ENCODE measurements at places on chromosomes 6 and 20.
A peak's percentile ranks its signal among the peaks of the same experiment; 100 is the strongest.

- DNase-seq: no peak
Measured at GRCh38 chr6:165034271-165034741, 275.1 kb downstream of the C6orf118 start.

GRCh38 chr6:52416629-52417151, 3.5 kb upstream of the EFHC1 start:
- DNase-seq: no peak

DNA sequence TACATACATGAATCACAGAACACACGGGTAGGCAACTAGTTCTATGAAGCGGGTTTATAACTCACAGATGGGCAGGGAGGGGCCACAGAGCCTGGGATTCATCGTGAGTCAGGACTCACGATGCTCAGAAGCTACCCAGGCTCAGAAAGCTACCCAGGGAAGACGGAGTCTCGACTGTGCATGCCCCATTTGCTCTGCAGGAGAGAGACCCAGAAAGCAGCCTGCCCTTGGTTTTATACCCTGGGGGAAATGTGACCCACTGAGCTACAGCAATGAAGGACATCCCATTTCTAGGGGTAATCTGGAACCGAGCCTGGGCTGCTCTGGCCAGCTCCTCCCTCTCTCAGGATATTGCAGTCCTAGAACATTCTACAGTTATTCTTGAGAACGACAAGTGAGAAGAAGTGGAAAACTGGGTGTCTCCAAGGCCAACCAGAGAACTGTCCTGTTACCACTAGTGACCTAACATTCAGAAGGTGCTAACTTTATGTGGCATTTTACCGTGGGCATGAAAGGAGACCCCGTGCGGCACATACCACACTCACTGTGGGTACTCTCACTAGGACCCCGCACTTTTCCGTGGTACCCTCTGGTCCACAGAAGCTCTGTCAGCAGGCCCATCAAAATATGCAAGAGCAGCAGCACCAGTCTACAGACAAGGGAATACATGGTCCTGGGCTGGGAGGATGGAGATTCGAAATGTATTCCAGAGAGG, 201.9 kb upstream of the PMEPA1 start:
- no peak for DNase-seq

DNA sequence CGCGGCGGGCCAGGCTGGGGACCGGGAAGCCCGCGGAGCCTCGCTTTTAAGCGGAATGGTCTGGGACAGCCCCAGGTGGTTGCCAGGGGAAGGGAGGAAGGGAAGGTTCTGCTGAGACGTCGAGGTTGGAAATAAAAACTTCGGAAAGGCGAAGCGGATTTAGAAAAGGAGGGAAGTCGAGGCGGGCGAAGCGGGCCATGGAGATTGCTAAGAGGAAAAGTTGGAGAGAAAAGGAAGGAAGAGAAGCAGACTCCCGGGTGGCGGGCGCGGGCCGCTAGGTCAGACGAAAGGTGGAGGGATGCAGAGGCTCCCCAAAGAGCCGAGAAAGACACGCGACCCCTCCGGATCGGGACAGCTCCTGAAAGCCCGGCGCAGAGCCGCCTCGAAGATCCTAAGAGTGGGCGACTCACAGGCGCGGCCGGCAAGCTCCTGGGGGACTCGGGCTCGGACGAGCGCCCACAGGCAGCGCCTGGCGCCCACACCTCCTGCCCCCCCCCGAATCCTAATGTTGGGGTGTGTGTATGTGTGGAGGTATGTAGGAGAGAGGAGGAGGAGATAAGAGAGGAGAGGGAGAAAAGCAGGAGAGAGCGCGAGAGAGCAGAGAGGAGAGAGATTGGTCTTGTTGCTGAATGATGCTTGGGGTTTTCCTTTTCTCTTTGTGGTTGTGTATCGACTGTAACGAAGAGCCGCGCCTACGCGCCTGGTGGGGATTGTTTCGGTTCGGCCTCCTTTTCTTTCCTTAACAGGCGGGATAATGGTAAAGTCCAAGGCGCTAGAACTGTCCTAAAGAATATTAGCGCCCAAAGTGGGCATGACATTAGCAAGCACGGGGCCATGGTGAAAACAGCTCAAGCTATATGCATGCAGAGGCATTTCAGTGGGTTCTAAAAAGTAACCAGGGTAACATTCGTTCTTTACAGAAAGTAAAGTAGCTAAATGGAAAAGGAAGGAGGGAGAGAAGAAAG, 1.5 kb downstream of the TFAP2B start:
- DNase-seq: no peak

DNA sequence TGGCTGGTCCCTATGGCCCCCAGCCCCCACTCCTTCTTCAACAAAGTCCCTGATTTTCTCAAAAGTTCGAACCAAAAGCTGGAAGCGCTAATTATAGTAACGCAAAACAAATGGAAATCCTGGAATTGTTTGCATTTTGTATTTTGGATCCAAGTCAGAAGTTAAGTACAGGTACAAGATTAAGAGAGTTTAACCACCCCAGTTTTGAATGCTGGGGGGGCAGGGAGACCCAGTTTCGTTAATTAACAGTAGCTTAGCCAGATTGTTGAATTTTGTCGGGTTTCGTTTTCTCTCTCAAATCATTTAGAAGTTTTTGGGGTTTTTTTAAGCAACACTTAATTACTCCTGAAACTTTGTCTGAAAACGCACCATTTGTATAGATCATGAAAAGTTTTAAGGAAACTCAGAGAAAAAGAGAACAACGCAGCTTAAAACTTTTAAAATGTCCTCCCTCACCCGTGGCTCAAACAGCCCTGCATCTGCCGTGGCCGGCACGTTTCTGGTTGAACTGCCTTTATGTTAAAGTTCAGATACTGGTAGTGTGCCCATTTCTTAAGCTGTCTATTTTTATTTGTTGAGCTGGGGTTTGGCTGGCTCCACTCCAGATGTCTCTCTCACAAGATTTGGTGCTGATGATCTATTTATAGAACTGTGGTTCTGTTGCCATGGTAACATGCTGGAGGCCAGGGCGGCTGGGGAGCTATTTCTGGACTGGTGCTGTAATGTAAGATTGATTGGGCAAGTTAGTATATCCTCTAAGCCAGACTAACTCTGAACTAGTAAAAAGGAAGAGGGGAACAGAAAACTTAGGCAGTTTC, 55.0 kb downstream of the GNAS start:
- DNase-seq: peak; percentile 29

- no peak for DNase-seq
Measured at GRCh38 chr6:76876922-76877553, 586.3 kb downstream of the HTR1B start.

DNA sequence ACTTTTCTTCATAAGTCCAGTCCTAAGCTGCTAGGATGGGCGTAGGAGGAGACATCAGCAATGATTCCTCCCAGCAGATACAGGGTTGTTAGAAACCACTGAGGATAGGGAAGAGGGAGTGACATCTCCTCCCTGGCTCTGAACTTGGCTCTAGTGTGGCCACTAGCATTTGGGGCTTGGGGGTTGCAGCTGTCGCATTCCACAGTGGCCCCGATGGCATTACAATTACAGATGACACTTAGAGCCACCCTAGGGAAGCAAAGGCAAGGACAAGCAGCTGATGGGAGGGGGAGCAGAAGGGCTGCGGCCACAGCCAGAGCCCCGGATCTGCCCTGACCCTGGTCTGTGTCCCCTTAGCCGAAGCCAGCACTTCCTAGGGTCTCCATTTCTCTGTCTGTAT, 9.5 kb upstream of the CDKN1A start:
- DNase-seq: no peak

GRCh38 chr20:41309817-41310216, 7.7 kb downstream of the ZHX3 start:
- no peak for DNase-seq

DNA sequence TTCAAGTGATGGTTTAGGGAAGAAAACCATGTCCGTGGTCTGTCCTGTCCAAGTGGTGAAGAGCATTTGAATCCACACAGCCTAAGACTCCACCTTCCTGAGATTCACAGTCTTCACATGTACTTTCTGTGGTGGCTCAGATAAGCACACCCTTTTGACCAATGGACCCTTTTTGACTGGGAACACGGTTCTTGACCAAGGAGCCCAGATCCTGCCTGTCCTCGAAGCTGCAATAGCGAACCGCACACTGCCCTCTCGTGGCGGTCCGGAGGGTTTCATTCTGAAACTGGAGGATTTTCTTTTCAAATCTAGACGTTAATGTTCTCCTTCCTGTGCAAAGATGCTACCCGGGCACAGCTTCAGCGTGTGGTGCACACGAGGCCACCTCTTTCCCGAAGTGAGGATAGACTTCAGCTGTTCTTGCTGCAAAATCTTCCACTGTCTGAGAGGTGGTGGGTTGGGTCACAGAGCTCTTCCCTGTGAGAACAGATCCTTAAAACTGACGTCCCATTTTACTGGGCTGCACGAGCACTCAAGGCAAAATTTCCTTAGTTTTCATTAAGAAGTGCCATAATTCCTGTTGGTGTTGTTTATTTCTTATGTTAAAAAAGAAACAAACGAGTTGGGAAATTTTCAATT, 90.5 kb downstream of the SYNJ2 start:
- DNase-seq: peak; percentile 43

- DNase-seq: no peak
Measured at GRCh38 chr6:158222066-158222465, 53.9 kb downstream of the GTF2H5 start.

- DNase-seq: no peak
Measured at GRCh38 chr6:24778121-24778520, 3.4 kb downstream of the GMNN start.

GRCh38 chr6:5085648-5086293, 630 bp downstream of the PPP1R3G start:
- no peak for DNase-seq

- DNase-seq: peak; percentile 79
Measured at GRCh38 chr6:27374824-27375612, 13.5 kb upstream of the ZNF391 start.

- DNase-seq: no peak
Measured at GRCh38 chr6:153959276-153959675, 79.8 kb upstream of the OPRM1 start.

DNA sequence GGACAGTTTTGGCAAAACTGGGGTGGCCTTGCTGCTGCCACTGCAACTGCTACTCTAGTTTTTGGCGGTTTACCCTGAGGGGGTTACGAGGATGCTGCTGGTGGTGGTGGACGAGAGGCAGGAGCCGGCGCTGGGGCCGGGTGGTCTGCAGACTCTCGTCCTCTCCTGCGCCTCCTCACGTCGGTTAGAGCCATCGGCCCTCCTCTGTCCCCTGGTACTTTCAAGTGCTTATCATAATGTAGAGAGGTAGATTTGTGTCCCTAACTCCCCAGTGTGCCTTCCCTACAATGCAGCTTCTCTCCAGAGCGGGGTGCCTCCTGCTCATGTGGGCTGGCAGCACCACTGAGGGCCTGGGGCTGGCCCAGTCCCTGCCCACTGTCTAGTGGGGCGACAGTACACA, 25.9 kb downstream of the PNLDC1 start:
- DNase-seq: no peak

DNA sequence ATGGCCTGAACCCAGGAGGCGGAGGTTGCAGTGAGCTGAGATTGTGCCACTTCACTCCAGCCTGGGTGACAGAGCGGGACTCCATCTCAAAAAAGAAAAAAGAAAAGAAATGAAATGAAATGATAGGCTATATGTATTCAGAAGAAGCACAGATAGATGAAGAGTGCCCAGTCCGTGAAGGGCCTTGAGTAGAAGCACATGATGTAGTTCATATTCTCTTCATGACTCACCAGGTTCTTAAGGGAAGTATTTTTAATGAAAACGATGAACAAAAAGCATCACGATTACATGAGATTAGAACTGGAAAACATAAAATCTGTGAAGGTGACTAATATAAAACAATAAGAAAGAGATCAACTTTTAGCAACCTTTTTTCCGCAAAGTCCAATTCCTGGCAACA, 29.8 kb downstream of the TPD52L1 start:
- DNase-seq: no peak

GRCh38 chr6:82205930-82206392, 41.6 kb downstream of the IBTK start:
- no peak for DNase-seq

- DNase-seq: no peak
Measured at GRCh38 chr6:166712286-166713228, 85.5 kb upstream of the RPS6KA2 start.

GRCh38 chr6:20572288-20572687, 38.0 kb downstream of the CDKAL1 start:
- DNase-seq: no peak

DNA sequence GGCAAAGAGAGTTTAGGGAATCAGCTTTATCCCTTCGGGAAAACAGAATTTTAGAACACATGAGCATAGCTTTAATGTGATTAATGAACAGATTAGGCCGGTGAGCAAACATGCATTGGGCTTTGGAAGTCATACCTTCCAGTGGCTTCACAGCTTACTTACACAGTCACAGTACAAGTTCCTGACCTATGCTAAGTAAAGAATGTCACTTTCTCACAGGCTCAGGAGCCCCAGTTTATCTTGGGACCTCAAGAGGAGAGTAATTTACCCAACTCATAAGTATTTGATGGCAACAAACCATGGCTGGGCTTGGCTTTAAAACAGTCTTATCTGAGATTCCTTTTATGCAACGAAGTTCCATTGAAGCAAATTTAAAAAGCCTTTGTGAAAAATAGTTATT, 195.9 kb downstream of the AKAP7 start:
- no peak for DNase-seq

GRCh38 chr20:37219751-37220668, 40.7 kb upstream of the MROH8 start:
- no peak for DNase-seq

DNA sequence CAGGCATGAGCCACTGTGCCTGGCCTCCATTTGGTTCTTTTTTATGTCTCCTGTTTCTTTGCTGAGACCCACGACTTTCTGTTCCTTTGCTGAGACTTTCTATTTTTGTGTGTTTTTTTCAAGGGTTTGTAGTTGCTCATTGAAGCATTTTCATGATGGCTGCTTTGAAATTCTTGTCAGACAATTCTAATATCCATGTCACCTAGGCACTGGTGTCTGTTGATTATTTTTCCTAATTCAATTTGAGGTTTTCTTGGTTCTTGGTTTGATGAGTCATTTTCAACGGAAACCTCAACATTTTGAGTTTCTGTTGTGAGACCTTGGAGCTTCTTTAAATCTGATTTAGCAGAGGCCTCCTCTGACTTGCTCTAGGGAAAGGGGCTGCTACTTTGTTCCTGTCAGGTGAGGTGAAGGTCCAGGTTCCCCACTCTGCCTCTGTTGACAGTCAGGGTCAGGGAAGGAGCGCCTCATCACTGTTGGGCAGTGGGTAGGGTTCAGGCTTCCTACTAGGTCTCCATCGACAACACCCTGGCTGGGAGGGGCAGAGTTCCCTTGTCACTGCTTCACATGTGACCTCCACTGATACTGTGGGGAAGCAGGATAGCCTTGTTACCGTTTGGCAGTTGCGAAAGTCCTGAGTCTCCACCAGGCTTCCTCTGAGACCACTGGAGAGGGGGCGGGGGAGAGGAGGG, 67.2 kb upstream of the RNF24 start:
- DNase-seq: no peak

GRCh38 chr6:19643287-19643686, 193.9 kb upstream of the ID4 start:
- DNase-seq: no peak

DNA sequence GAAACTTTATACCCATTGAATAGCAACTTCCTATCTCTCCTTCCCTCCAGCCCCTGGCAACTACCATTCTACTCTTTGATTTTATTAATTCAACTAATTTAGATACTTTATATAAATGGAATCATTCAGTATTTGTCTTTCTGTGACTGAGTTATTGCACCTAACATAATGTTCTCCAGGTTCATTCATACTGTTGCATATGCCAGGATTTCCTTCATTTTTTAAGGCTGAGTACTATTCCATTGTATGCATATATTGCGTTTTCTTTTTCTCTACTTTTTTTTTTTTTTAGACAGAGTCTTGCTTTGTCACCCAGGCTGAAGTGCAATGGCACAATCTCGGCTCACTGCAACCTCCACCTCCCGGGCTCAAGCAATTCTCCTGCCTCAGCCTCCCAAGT, 49.5 kb upstream of the BEND6 start:
- DNase-seq: no peak

GRCh38 chr6:157912326-157912725, 69.3 kb upstream of the SYNJ2 start:
- peak; percentile 27 for DNase-seq

Data from anterior cingulate cortex (tissue), 58 donors.